Left ventricle myocardium superior (tissue), 1 donor: ENCODE measurements at places on chromosomes 2 and 18. TPM values are rescaled to one million over a fixed set of nuclear protein-coding genes. Genes with fewer than 3 reads are reported as not detected.

MSTN gene
- not detected for total RNA-seq

DNA sequence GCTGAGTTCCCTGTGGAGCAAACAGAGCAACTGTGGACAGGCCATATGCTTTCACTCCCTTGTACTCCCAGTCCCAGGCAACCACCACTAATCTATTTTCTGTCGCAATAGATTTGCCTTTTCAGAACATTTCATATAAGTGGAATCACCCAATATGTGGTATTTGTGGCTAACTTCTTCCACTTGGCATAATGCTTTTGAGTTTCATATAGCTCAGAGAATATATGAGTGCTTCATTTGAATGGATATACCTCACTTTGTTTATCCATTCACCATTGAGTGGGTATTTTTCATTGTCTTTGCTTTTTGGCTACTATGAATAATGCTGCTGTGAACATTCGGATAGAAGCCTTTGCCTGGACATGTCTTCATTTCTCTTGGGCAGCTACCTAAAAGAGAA, 151.9 kb downstream of the CERS6 start:
- no peak for DNase-seq

DNA sequence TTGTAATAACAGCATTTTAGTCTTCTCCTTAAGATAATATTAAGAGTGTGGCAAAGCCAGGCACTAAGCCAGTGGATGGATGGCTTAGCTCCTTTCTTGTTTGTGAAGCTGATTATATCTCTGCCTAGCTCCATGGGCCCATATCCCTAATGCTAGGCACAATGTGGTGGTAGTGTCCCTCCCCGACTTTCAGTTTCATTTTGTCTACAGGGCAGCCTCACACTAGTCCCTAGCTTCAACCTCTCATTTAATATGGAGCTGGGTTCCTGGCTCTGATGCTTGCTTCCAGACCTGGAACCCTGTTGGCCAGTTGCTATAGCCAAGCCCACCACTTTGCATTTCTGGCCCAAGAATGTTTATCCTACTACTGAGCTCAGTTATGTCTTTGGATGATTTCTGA, 437.0 kb upstream of the MEIS1 start:
- no peak for DNase-seq

- no peak for DNase-seq
Measured at GRCh38 chr18:74945774-74946545, 263.0 kb downstream of the PTGR3 start.

- no peak for DNase-seq
Measured at GRCh38 chr18:48695671-48696070, 156.8 kb downstream of the CTIF start.
